ENCODE measurements at places on chromosomes 16 and 17.

- no peak for DNase-seq
Observed at GRCh38 chr17:11928436-11928835, 68.8 kb downstream of the ZNF18 start.

DNA sequence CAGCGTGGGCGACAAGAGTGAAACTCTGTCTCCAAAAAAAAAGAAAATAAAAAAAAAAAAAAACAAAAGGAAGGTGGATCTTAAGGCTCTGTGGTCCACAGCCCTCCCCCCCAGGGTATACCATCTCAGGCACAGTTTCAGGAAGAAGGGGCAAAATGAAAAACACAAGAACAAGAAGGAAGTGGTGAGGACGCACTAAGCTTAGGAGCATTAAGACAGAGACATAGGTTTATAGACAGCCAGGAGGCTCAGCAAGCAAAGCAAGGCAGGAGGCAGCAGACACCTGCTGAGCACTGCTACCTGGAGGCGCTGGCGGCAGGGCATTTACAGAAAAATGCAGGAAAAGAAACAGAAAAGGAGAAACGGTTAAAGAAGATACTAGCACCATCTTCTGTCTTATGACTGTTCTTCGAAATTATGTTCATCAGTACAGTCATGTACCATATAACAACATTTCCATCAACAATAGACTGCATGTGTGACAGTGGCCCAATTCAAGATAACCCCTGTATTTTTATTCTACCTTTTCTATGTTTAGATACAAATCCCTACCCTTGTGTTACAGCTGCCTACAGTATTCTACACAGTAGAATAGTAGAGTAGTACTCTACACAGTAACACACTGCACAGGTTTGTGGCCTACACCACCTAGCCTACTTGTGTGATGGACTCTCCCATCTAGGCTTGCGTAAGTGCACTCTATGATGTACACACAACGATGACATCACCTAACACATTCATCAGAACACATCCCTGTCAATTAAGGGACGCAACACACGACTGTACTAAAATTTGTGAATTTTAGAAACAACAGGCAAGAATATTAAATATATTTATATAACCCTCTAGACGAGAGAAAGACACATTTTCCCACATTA, 62.5 kb downstream of the XPO6 start:
- DNase-seq = no peak

- DNase-seq = no peak
Observed at GRCh38 chr16:11238272-11239202, 17.5 kb downstream of the SOCS1 start.

GRCh38 chr17:4696437-4696805, 7.5 kb downstream of the PELP1 start:
- no peak for DNase-seq

- peak; percentile 27 for DNase-seq
Observed at GRCh38 chr16:28210979-28211588, 681 bp downstream of the XPO6 start.

GRCh38 chr16:53995378-53995777, 291.2 kb downstream of the IRX3 start:
- no peak for DNase-seq

DNA sequence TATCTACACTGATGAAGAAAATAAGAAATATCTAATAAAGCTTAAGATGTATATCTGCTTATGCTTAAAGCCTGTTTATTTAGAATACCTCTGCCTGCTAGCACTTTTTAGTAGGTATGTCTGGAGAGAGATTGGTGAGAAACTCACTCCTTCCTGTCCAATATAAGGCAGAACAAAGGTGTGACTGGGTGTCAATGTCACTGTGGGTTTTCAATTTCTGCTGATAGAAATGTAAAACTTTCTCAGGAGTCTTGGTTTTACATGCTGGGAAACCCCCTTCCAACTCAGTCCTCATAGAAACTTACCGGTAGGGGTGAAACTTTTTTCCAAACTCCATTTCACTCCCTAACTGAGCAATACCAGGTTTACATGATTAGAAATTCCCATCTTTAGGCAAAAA, 17.8 kb upstream of the MPHOSPH6 start:
- no peak for DNase-seq

GRCh38 chr17:8253801-8254200, 4.7 kb downstream of the PFAS start:
- DNase-seq = no peak

DNA sequence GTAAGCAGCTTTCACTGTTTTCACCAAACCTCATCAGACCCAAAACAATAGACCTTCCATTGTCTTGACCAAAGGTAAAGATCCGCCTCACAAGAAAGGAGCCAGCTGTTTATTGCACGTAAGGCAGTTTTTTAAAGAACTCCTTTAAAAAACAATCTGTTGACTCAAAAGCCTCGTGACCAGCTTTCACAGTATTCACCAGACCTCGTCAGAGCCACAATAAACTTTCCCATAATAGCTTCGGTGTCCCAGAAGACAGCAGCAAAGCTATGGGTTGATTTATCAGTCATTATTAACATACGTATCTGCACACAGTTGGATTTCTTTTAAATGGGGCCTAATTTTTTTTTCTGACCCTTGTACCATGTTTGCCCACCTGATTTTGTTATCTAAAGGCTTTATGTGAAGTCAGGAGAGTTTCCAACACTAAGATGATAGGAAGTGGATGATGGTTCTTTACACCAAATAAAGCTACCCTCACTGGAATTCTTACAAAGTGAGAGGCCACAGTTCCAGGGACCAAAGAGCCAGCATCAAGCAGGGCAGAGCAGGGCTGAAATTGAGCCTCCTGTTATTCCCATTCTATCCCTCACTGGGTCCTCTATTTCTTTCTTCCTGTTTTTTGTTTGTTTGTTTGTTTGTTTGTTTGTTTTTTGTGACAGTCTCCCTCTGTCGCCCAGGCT, 17.6 kb upstream of the HELZ start:
- no peak for DNase-seq

GRCh38 chr16:17483351-17483750, 12.6 kb upstream of the XYLT1 start:
- DNase-seq = no peak

GRCh38 chr17:55391244-55391757, 30.3 kb downstream of the MMD start:
- DNase-seq = no peak

DNA sequence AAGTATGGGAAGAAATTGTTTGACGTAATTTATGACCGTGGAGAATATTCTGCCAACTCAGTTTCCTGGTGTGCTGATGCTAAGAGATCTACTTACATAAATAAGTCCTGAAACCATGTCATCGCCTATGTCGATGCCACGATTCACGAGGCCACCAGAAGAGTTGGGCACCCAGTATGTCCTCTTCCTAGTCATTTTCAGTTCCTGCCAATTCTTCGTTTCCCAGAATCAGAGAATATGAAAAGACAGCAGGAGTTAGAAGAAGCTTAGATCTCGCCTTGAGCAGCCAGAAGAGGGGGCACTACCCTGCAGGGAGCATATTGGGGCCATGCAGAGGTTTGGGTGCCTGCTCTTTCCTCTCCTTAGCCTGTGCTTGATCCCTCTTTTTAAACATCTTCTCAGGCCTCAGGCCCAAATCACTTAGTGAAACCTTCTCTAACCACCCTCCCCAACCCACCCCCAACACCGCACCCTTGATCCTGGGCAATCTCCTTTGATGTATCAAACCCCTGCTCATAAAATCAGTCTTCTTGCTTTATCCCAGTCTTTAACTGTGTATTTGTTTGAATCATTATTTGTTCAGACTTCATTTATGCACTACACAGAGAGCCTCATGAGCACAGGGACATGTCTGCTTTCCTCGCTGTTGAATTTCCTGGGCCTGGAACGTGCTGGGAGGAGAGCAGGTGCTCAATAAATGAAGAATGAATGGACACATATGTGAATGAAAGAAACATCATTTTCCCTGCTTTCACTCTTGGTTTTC, 12.2 kb upstream of the LONP2 start:
- peak; percentile 6 for DNase-seq

GRCh38 chr17:3535253-3535995, 22.2 kb downstream of the TRPV3 start:
- peak; percentile 56 for DNase-seq

GRCh38 chr17:49316258-49316570, 45.8 kb downstream of the ZNF652 start:
- DNase-seq = no peak

- no peak for DNase-seq
Observed at GRCh38 chr17:80024206-80024972, 11.3 kb downstream of the TBC1D16 start.

DNA sequence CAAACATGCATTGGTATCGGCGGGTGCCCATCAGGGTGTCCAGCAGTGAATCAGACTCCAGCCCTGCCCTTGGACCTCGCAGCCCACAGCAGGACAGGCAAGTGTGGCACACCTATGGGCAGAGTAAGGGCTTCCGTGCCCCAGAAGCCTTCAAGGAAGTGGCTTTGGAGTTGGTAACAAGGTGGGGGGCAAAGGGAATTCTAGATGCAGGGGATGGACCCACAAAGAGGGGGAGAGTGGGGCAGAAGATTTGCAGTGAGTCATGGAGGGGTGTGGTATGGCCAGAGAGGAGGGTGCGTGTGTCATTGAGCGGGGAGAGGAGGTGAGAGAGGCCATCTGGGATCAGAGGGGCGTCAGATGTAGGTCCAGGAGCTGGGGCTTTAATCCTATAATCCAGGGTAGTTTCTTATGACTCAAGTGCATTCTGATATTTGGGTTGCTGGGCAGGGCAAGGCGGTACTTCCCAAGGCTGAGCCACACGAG, 8.5 kb upstream of the SPNS2 start:
- no peak for DNase-seq

DNA sequence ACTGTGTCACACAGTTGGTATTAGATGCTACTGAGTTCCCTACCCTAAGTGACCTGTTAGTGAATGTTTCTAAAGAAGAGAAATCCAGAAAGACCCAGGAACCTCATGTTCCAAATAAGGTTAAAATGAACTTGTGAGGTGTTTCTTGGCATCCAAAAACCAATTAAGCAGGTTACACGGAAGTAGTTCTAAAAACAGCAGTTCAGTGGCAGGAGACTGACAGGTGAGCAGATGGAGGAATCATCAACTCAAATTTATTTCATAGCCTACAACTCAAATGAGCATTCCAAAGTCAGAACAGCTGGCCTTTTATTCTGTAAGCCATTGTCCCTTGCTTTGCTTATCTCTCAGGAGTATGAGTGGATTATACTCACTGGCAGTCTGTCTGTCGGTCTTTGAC, 188.3 kb downstream of the IRX3 start:
- DNase-seq = no peak

- no peak for DNase-seq
Observed at GRCh38 chr16:26772503-26772902, 294.2 kb upstream of the C16orf82 start.

DNA sequence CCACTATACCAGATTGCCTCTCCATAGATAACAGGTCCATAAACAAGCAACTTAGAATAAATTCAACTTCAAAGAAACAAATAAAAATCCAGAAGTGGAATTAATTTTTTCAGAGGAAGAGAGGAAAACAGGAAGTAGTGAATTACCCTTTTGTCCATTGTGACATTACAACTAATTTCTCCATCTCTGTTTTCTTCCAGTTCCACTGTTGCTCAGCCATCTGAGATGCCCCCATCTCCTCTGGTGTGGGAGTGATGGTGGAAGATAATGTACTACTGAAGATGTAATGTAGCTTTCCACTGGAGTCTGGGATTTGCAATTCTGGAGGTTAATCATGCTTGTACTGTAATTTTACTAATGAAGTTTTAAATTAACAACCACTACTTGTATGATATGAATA, 124.6 kb upstream of the TMEM97 start:
- DNase-seq = no peak

DNA sequence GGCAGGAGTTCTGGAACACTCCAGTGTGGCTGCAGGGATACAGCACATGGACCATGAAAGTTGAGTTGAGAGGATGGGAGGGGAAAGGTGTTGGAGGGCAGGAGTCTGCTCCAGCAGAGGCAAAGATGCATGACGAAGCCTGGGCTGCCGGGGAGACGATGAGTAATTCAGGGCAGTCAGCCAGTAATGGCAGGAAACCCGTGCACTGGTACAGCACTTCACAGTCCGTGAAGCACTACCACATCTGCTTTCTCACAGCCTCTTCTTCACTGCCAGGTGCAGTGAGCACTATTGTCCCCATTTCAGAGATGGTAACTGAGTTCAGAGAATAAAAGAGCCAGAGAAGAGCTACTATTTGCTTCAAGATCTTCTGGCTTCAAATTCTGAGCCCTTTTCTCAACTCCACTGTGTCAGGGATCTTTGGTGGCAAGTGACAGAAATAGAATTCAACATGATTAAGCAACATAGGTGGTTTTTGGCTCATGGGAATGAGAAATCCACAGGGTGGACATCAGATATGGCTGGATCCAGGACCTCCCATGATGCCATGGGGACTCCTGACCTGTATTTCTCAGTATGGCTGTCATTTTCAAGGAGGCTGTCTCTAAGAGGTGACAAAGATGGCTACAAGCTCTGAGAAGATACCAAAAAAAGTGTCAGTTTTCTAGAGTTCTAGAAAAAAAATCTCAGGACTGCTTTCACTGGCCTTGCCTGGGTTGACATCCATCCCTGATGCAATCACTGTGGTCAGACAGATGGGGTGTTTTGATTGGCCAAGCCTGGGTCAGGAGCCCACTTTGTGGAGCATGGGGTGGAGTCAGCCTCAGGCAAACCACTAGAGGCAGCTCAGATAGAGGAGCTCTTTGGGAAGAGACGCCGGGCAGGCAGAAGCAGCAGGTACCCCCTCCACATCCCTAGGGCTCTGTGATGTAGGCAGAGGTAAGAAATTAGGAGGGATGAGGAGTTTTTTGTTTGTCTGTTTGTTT, 24.7 kb downstream of the IL21R start:
- DNase-seq = no peak

DNA sequence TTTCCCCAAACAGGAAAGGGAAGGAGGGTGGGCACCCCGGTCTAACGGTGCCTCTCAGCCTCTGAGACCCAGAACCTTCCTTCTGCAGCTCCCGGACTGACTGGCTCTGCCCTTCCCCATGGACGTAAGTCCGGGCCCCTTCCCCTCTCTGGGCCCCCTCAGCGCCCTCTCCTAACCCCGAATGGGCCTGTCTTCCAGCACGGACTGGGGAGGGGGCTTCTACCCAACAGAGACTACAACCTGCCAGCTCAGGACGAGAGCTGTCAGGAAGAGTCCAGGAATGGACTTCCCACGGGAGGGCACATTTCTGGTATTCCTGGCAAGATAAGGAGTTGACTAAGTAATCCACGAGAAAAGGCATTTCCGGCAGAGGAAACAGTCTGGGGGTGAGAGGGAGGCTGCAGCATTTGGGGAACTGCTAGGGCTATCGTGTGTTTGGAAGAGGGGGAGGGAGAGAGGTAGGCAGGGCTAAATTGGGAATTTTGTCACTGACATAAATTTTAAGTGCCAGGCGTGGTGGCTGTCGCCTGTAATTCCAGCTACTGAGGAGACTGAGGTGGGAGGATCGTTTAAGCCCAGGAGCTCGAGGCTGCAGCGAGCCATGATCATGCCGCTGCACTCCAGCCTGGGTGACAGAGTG, 12.1 kb upstream of the ALDOA start:
- DNase-seq = no peak

GRCh38 chr16:72166151-72166550, 5.8 kb downstream of the PMFBP1 start:
- DNase-seq = no peak

- no peak for DNase-seq
Observed at GRCh38 chr17:39084558-39084957, 66.9 kb downstream of the PLXDC1 start.

GRCh38 chr16:19888834-19889233, 4.2 kb upstream of the GPRC5B start:
- no peak for DNase-seq

Data from substantia nigra (tissue), 51 donors.